Calu3 (cell line): ENCODE measurements at places on chromosomes 12 and 14. TPM values are rescaled to one million over a fixed set of nuclear protein-coding genes. Genes with fewer than 3 reads are reported as not detected.

The PMCH gene
- total RNA-seq = not detected in 2 replicates

DNA sequence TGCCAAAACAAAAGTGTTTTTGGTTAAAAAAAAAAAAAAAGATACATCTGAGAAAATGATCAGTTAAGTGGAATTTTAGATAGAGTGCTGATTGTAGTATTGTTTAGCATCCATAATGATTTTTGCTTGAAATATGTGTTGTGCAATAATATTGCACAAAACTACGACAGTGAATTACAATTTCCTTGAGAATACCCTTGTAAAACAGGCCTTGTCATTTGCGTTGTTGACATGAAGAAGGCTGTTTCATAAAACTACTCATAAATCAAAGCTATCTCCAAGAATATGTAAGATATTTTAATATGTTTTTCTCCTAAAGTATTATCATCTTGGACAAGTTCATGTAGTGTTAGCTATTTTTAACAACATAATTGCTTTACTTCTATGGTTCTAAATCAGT lies 1077.0 kb downstream of the LRFN5 start:
- no peak for DNase-seq

- no peak for DNase-seq
Observed at GRCh38 chr14:85516239-85517113, 13.5 kb upstream of the FLRT2 start.

DNA sequence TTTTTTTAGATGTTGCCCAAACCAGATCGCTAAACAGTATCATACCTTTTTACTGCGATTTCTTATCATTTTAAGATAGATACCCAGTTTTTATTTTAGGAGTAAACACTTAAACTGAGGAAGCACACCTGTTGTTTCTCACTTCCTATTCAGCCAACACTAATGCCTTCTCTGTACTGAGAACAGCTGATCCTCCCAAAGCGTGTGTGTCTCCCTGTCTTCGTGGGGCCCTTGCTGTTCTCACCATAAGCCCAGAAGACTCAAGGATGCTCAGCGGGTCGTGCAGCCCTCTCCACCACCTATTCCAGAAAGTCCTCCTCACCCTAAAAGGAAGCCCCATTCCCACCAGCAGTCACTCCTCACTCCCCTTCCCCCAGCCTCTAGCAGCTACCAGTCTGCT lies 14.8 kb downstream of the PPP2R5C start:
- DNase-seq = no peak

- DNase-seq = no peak
Observed at GRCh38 chr12:130764073-130764472, 48.0 kb upstream of the RIMBP2 start.
